Left lung (tissue), 14 donors: ENCODE measurements at places on chromosomes 2 and 18. TPM values are rescaled to one million over a fixed set of nuclear protein-coding genes. Genes with fewer than 3 reads are reported as not detected.

GRCh38 chr18:8031496-8031895 lies 464.4 kb downstream of the PTPRM start:
- DNase-seq, result no peak

- DNase-seq, result no peak
Observed at GRCh38 chr18:5317186-5317585, 21.7 kb upstream of the ZBTB14 start.

DNA sequence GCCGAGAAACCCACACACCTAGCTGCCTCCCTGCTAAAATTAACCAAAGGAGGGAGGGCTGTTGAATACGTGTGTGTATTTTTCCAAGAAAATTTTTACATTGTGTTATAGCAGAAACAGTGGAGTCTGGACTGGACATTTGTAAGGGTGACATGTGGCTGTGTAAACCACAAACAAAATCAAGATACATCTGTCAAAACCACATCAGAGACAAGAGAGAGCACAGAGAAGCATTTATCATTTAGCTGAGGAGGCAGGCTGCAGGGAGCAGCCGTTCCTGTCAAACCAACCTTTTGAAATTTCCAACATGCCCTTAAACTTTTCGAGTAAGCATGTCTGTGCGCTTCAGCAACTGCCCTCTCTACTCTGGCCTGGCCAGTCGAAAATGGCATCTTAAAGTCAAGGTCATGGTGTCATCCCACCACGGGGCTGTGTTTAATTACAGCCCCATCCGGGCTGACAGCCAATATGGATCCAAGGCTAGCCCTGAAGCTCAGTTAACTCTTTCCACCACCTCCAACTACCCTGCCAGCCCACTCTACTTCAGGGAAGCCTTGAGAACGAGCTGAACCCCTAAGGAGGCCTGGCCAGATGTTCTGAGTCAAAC lies 8.4 kb downstream of the BCL11A start:
- DNase-seq, result no peak

The CABYR gene
- total RNA-seq, result 2.9 TPM

The KCNE4 gene
- total RNA-seq, result 5.9 TPM

DNA sequence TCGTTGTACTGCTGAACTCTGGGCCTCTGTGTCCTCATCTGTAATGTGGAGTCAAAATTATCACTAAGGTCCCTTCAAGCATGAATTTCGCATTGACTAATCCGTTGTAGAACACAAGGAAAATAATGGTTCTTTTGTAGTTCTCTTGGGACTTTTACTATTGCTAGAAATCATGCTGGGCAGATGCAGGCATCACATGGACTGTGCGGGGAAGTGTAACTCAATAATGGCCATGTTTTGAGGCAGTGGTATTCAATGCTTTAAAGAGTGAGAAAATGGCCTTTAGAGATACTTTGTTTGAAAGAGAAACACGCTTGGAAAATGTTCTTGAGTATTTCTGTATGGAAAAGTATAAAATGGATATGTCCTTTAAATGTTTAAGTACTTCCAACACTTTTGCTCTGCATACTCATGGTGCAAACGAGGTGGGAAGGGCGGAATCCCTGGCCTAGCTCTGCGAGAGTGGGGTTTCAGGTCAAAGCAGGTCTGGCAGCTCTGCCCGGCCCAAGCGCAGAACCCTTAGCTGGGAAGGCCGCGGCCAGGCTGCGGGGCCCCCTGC lies 117.3 kb upstream of the MSTN start:
- DNase-seq, result no peak

DNA sequence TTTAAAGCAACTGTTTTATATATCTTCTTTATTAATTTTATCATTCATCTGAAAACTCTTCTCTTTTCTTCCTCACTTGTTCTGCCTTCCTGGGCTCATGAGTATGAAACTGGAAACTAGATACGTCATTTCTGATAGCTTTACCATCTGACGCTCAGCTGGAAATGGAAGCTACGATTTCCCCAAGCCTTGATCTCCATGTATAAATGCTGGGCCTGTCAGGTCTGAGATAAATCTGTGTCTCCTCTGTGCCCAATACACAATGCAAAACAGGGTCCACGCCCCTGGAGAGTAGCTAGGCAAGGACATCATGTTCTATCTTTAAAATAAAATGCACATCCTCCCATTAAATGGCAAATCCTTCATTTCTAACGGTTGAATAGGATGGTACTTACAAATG lies 238.4 kb downstream of the AFF3 start:
- DNase-seq, result no peak

The HAT1 gene
- total RNA-seq, result 41.0 TPM

The CCDC68 gene
- total RNA-seq, result 16.1 TPM

The GRHL1 gene
- 2.4 TPM for total RNA-seq

DNA sequence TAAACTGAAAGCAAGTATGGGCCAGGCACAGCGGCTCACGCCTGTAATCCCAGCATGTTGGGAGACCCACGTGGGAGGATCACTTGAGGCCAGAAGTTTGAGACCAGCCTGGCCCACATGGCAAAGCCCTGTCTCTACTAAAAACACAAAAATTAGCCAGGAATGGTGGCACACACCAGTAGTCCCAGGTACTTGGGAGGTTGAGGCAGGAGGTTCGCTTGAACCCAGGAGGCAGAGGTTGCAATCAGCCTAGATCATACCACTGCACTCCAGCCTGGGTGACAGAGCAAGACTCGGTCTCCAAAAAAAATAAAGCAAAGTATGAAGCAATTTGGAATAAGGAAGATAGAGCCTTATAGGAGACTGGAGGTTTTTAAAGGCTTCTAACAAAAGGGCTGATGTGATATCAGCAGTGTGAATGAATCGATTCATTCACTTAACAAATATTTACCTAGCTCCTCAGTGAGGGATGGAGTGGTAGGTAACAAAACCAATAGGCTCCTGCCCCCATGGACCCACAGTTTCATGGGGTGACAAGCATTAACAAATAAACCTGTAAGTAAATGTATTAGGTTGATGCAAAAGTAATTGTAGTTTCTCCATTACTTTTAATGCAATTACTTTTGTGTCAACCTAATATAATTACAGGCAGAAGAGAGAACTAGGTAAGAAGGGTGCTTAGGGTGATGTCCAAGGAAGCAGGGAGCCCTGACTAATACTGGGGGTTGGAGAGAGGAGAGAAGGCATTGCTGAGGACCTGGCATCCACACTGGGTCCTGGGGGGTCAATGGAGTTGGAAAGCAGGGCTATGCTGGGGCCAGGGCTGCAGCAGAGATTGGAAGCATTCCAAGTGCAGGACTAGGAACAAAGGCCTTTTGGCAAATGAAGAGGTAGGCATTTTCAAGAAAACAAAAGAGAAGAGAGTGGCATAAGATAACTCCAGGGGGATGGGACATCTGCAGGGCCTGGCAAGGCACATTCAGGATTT lies 195.4 kb upstream of the ARL4C start:
- no peak for DNase-seq
